Stimulated activated CD4-positive, alpha-beta T cell treated with anti-CD3 and anti-CD28 coated beads, Interleukin-1b, Interleukin-23, amount 100 ng/mL, for 24 hours (primary cell): ENCODE measurements at places on chromosomes 3 and 15.

- DNase-seq: no peak
Measured at GRCh38 chr15:68435966-68436365, 4.0 kb upstream of the ITGA11 start.

- no peak for DNase-seq
Measured at GRCh38 chr3:71391361-71391760, 192.2 kb downstream of the FOXP1 start.

- DNase-seq: no peak
Measured at GRCh38 chr3:19994796-19995195, 17.3 kb downstream of the PP2D1 start.

GRCh38 chr3:128550471-128551126 is 57.6 kb upstream of the GATA2 start:
- no peak for DNase-seq

GRCh38 chr3:114380233-114380651 is 86.4 kb downstream of the TIGIT start:
- DNase-seq: no peak

DNA sequence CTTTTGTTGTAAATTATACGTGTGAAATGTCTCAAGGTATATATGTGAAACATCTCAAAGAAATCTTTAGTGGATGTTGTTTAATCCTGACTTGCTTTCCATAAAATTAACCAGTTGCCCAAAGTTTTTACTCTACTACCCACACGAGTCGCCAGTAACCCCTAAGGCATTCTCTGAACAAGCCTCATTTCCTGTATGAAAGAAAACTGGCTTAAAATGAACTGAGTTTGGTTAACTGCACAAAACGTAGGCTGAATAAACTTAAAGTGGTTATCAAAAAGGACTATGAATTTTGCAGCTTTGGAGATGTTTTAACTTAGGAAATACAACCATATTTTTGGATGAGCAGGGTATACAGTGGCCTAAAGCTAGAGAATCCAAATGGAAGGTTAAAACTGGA is 2.7 kb upstream of the APPL1 start:
- no peak for DNase-seq

- DNase-seq: no peak
Measured at GRCh38 chr3:72587282-72587681, 261.0 kb downstream of the SHQ1 start.
